NCI-H526 treated with DMSO at 0.1 percent for 48 hours (cell line): ENCODE measurements at places on chromosomes 1 and 21.

DNA sequence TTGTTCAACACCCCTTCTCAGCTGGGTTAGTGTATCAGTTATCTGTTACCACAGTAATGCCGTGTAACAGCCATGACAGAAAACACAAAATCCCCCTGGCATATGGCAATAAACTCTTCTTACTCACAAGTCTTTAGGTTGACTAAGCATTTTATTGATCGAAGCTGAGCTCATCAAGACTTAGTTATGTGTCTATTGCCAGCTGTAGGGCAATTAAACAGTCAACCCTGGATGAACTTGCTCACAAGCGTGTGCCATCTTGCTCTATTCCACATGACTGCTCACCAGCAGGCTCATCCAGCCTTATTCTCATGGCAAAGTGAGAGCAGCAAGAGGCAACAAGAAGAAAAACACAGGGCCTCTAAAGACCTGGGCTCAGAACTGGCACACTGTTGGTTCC is 333.8 kb upstream of the PTBP2 start:
- no peak for DNase-seq

GRCh38 chr1:152148981-152149380 is 10.0 kb downstream of the RPTN start:
- no peak for DNase-seq

GRCh38 chr1:247864644-247865043 is 7.7 kb downstream of the TRIM58 start:
- no peak for DNase-seq

- DNase-seq, result no peak
Observed at GRCh38 chr1:97252076-97252475, 530.5 kb downstream of the PTBP2 start.

DNA sequence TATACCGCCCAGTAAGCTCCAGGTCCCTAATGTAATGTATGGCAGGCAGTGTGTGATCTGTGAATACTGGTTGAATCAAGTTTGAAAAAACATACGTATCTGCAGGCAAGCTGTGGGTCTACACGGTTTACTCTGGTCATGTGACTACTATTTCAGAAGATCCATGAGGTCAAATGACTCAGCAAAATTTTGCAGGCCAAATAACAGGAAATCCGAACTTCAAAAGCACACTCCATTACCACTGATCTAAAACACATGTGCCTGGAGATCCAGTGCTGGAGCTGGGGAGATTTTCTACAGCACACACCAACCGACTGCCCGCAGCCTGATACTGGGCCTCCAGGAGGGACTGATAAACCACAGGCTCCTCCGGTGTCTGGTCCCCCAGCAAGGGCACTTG is 64.5 kb upstream of the SLC44A3 start:
- no peak for DNase-seq

- DNase-seq, result peak; percentile 2
Observed at GRCh38 chr21:20997636-20998455, at the start of gene NCAM2. Gene NCAM2, plus strand, starts transcription at chr21:20998409.

DNA sequence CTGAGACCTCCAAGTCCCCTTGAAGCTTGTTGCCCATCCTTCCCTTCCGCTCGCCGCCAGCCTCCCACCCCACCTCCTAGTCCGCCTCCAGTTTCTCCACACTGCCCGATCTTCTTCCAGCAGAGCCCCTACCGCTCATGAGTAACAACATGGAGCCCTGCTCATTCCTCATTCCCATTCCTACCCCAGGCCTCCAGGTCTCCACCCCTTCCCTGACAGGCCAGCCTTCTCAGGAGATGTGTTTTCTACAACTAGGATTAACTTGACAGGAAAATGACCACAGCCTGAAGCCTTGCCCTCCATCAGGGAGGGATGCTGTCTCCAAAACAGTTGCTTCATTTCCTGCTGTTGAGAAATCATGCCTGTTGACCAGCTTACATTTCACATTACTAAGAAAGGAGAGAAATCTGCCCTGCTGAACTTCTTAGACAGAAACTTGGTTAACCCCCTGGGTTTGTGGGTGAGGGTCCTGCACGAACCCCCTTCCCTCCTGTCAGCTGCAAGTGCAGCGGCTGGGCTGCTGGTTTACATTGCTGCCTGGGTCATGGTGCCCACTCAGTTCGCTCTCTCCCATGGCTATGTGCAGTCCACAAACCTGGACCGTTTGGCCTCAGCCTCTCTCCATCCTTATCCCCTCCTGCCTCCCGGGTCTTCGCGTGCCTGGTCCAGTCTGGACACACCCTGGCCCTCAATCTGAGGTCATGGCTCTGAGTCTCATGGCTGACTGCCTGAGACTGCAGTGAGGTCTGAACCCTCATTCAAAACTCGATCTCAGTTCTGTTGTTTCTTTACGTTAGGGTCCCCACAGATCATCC is 16.1 kb upstream of the CHI3L1 start:
- DNase-seq, result no peak

- DNase-seq, result peak; percentile 70
Observed at GRCh38 chr1:163069142-163069541, at the start of gene RGS4. Gene RGS4, plus strand, starts transcription at chr1:163069361. Its CDS starts 124 bp downstream, at chr1:163069485.

GRCh38 chr1:54157401-54157800 is 4.6 kb upstream of the CDCP2 start:
- DNase-seq, result no peak

DNA sequence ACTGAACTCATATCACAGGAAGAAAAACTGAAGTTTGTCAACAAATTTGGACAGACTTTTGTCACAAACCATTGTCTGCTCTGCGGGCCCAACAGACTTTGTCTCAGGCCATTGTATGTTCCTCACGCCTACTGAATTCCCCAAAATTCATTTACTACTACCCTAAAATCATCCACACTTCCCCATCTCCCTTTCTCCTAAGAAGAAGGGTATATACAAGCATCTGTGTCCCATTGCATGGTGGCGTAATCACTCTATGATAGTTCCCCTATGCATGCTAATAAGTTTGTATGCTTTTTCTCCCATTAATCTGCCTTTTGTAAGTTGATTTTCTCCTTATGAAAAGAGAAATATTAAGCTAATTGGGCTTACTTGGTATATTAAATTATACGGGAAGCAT is 54.9 kb upstream of the ATF3 start:
- no peak for DNase-seq

DNA sequence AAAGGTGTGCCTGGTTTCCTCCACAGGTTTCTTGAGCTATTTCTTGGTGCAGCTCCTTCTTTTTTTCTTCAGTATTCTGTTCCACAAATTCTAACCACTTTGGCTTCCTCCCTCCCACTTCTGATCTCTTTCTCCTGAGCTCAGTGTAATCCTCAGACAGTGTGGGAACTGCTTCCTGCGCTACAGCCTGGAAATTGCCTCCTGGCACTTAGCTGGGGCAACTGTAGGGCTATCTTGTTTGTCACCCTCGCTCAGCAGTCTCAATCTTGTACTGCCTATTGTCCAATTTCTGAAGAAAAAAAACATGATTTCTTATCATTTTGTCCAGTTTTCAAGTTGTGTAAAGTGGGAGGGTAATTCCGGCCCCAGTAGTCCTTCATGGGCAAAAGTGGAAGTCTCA is 24.0 kb upstream of the GALNT2 start:
- no peak for DNase-seq

DNA sequence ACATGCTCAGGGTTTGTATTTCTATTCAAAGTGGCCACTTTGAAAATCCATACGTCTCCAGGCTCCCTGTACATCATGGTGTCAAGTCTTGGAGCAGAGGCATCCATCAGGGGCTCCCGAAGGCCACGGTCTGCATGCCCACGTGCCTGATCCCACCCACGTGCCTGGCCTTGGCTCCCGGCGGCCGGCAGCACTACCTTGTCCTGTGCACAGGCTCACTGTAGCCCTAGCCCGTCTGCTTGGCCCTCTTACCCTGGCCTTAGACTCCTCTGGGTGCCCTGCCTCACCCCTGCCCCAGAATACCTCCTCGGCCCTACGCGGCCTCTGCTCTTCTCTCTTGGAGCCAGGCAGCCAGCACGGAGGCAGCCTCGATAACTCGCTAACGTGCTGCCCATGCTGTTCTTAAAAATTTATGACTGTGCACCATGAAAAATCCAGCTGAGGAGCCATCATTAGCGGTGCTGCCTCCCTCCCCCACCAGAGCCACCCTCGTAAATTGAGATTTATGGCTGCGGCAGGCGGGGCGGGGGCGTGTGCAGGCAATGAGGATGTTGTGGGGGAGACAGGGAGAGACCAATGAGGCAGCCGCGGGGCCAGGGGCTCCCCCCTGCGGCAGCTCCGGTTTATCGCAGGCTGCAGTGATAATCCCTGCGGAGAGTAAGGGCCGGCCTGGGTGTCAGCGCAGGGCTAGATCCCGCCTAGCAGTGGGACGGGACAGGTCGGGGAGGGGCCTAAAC is 24.6 kb downstream of the DMAP1 start:
- DNase-seq, result peak; percentile 82

GRCh38 chr1:209354840-209355165 is 228.7 kb upstream of the CAMK1G start:
- DNase-seq, result peak; percentile 13

DNA sequence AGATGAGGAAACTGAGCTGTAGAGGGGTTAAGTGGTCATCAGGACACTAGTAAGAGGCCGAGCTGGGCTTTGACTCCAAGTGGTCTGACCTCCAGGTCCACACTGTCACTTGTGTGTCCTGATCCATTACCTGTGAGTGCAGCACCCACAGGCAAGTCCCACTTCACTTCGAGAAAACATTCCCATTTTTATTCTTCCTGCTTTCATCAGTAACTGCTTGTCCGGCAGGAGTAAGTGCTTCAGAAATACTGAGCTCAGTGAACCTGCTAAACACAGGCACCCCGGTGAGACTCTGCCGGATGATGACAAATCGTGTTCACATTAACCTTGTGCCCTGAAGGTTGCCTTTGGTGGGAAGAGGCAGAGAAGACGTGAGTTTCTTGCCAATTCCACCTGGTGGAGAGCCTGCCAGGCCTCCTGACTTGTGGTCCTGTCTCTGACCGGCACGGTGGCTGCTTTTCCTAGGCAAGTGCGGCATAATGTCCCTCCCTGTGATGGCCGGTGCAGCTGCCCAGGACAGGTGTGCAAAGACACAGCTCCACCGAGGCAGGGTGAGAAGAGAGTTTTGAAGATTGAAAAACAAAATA is 29.4 kb downstream of the ZBTB18 start:
- no peak for DNase-seq

GRCh38 chr1:205849619-205850355 is at the start of gene PM20D1:
Gene PM20D1, minus strand, starts transcription at chr1:205850132. Its CDS starts 60 bp downstream, at chr1:205850072.
- no peak for DNase-seq

DNA sequence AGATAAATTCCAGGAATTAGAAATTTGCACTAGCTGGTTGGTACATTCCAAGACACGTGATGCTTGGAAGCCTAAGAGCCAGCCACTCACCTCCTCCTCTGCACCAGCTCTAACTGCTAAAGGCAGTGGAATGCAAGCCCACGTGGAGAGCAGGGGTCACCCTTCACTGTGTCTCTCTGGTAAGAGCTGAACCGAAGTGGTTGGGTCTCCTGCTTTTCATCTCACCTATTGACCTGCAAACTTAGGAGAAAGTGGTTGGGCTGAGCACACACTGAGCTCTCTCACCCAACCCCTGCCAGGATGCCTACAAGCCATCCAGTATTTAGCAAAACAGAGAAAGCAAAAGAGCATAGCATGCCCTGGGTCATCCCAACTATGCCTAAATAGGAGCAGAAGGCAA is 19.3 kb downstream of the HAO2 start:
- no peak for DNase-seq

- no peak for DNase-seq
Observed at GRCh38 chr1:247111700-247112478, 7.7 kb upstream of the ZNF669 start.

GRCh38 chr1:42936309-42937078 is 22.2 kb downstream of the SLC2A1 start:
- DNase-seq, result no peak

- peak; percentile 21 for DNase-seq
Observed at GRCh38 chr1:75725861-75726361, 1.4 kb downstream of the ACADM start.

GRCh38 chr1:26553942-26554682 is 24.6 kb downstream of the RPS6KA1 start:
- DNase-seq, result no peak

- no peak for DNase-seq
Observed at GRCh38 chr1:31910933-31911332, 27.2 kb downstream of the PTP4A2 start.

- no peak for DNase-seq
Observed at GRCh38 chr1:55836086-55836485, 620.9 kb upstream of the USP24 start.

GRCh38 chr1:183804387-183804786 is 533 bp upstream of the RGL1 start:
- peak; percentile 89 for DNase-seq

- peak; percentile 35 for DNase-seq
Observed at GRCh38 chr1:202007805-202008489, 2.4 kb upstream of the ELF3 start.

DNA sequence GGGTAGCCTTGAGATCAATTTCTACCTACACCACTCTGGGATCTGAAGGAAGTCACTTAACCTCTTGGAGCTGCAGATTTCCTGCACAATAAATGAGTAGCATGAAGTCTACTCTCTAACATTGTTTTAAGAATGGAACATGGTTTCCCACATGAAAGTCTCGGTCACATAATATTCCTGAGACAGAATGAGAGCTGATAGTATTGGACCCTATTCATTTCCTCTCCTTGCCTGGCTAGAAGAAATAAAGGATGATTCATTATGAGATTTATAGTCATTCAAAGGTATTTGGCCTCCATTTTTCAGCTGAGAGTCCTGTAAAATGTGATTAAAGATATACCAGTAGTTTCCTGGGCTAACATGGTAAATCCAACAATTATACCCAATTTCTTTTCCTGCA is 56.7 kb downstream of the ARHGAP29 start:
- DNase-seq, result no peak

- no peak for DNase-seq
Observed at GRCh38 chr1:110272045-110272444, 61.9 kb downstream of the KCNC4 start.

- DNase-seq, result no peak
Observed at GRCh38 chr1:41880261-41880660, 38.5 kb downstream of the HIVEP3 start.

DNA sequence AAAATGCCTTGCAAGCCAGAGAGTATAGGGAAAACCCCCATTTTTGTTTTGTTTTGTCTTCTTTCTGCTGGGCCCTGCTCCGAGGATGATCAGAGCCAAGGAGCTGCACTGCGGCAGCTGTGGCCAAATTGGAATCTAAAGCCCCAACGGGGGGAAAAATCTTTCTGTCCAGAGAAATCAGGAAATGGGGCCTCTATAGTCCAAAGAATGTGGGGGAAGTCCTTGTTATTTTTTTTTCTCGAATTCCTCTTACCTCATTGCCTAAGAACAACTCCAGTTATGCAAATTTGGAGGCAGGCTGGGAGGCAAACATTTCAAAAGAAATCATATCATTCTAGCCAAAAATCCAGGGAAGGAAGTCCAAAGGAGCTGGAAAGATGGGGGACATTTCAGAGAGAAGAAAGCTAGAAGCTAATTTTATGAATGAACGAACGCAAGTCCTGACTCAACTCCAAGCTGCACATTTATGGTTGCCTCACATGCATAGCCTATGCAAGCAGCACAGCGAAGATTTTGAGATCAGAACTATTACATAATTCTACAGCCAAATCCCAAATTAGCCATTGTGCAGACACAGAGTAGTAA is 263.2 kb downstream of the KCTD3 start:
- DNase-seq, result no peak

GRCh38 chr1:78070758-78071157 is 25.0 kb downstream of the GIPC2 start:
- no peak for DNase-seq

GRCh38 chr1:33348194-33348593 is 27.3 kb upstream of the A3GALT2 start:
- no peak for DNase-seq
